ENCODE measurements at places on chromosomes 1 and 21.

- DNase-seq = peak; percentile 78
These were observed 27.8 kb upstream of the RNF187 start for GRCh38 chr1:228459091-228459993.

DNA sequence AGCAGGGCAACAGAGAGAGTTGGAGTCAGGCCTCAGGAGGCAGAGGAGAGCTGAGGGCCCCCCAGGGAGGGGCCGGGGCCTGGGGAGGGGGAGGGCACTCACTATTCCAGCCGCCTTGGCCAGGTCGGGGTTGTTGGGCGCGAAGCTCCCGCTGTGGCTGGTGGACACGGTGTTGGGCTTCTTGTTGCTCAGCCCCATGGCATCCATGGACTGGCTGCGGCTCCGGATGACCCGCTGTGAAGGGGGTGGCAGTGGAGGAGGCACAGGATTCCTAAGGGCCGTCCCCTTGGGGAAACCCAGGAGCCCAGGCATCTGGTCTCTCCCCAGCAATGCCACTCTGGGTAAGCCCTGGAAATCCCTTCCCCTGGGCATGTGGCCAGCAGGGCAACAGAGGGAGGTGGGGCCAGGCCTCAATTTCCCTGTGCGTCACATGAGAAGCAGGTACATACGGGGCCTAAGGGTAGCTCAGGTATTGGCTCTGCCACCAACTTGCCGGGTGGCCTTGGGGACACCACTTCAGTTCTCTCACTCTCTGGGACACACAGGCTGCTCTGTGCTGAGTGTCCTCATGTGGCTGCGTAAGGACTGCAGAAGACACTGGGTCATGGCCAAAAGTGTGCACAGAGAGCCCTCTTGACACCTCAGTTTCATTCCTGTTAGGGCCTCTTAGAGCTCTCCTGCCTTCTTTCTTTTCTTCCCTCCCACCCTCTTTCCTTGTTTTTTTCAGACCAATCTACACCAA is 63.0 kb downstream of the RAP1GAP start:
- DNase-seq = no peak

DNA sequence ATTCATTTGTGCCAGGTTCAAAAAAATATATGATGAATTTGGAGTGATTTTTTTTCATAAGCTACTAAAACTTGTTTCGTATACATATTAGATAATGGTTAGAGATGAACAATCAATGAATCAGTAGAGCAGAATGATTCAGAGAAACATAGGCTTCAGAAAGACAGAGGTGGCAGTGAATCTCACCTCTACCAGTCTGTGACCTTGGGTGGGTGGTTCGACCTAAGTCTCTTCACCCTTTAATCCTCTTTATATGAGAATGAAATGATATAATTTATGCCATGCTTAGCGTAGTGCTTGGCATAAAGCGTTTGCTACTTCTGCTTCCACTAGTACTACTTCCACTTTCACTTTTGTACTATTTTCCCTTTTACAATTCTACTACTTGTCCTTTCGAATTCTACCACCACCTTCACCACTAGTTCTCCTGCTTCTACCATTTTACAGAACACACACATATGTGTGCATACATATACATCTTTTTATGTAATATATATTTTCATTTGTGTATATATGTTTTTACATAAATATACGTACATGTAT is 45.1 kb downstream of the FYB2 start:
- DNase-seq = no peak

DNA sequence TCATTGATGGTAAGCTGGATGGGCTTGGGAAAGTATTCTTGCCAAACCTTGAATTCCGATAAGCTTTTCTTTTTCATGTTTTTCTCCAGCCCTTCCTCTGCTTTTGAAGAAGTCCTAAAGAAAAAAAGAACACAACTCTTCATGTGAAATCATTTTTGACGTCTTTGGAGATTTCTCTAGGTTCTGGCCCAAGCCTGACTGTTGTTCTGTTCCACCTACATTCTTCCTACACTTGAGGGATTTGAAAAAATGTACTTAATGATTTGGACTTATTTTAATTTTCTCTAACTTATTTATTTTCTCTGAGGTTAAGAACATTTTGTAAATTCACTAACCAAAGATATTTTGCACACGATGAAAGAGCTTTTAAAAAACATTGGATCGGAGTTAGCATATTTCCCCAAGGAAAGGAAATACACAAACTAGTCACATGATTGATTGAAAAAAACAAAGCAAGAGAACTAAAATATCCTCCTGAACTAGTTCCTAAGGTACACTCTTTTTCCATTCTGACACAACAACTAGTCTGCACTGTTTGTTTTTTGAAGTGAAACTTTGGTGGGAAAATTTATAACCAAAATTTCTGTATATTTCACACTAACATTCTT is 82.3 kb downstream of the LTN1 start:
- DNase-seq = no peak

GRCh38 chr1:172154551-172154950 is 265.9 kb upstream of the C1orf105 start:
- no peak for DNase-seq

- DNase-seq = no peak
These were observed 588 bp upstream of the WNT3A start for GRCh38 chr1:228006034-228006785.

- DNase-seq = no peak
These were observed 15.4 kb downstream of the AHDC1 start for GRCh38 chr1:27588256-27589232.

DNA sequence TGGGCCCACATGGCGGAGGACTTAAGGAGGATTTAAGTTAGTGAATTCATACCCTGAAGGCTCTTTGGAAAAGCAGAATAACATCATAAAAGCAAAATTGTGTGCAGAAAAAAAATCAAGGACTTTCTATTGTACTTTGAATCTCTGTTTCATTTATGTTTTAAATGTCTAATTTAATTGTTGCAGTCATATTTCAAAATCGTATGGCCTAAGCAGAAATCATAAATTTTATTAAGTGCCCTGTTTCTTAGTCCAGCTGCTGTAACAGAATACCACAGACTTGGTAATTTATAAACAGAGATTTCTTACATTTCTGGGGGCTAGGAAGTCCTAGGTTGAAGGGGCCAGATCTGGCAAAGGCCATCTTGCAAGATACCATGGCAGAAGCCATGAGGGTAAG is 555.6 kb downstream of the LTN1 start:
- no peak for DNase-seq

DNA sequence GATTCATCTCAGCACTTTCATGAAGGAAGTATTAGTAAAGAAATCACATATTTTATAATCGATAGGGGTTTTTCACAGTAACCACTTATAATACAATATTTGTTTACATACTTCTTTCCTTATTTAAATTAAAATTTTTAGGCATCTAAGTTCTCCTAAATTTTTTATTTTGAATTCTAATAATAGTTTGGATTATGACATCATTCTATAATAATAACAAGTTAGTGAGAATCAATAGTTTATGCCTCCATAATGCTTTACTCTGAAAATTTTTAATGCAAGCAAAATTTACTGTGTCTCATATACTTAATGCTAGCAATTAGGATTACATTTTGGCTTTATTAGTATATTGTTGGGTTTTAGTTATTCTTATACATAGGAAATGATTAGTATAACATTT is 252.2 kb downstream of the ZP4 start:
- DNase-seq = no peak

GRCh38 chr1:42784946-42785693 is at the start of gene TMEM269:
TSS of gene TMEM269 (plus strand) at chr1:42784991. CDS start at chr1:42789894, 4,903 bp downstream.
- peak; percentile 61 for DNase-seq

GRCh38 chr1:162663589-162664106 is 31.4 kb downstream of the DDR2 start:
- DNase-seq = no peak

- no peak for DNase-seq
These were observed 23.1 kb downstream of the RCC2 start for GRCh38 chr1:17416389-17416788.

DNA sequence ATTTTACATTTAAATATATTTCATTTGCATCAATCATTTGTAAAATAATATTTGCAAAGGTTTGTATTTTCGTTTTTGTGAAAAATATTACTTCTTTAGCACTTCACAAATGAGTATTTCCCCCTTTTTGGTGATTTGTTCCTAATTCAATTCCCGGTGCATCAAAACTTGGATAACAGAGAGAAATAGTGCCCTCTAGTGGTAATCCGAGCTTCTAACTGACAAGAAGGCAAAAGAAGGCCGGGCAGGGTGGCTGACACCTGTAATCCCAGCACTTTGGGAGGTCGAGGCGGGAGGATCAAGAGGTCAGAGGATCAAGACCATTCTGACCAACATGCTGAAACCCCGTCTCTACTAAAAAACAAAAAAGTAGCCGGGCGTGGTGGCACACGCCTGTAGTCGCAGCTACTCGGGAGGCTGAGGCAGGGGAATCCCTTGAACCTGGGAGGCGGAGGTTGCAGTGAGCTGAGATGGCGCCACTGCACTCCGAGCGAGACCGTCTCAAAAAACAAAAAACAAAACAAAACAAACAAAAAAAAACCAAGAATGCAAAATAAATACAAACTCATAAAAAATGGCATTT is 137.7 kb downstream of the COL11A1 start:
- peak; percentile 10 for DNase-seq

- DNase-seq = no peak
These were observed 8.3 kb upstream of the CFAP45 start for GRCh38 chr1:159908031-159908940.

DNA sequence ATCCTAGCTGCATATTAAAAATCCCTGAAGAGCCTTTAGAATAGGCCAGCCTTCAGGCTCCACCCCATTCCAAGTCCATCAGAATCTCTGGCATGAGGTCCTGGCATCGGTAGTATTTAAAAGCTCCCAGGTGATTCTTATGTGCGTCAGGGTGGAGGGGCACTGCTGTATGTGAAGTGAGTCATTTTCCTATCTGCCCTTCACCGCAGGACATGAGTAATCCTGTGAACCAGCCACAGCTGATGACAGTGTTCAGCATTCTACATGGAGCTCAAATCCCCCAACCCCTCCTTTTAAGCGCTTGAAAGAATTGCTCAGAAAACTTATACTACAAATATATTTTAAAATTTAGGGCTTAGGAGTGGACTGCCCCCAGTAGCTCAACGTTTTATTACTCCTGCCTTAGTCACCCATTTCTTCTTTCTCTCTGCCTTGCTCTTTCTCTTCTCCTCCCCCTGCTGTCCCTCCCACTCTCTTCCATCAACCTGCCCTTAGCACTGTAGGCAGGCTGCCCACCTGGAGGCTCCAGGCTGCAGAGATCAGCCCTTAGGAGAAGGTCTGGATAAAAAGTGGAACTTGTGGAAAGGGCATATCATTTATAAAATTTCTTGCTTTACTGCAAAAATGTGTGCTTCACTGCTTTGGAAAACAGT is 73.8 kb upstream of the ZNF281 start:
- DNase-seq = peak; percentile 78

DNA sequence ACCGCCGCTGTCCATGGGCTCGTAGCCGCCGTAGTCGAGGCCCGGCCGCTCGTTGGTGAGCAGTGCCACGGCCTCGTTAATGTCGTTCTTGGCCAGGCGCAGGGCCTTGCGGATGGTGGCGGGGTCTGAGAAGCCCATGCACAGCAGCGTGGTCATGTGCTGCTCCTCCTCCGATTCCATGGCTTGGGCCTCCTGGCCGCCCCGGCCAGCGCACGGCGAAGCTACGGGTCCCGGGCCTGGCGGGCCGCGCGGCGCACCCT is 300 bp downstream of the USP24 start:
- DNase-seq = no peak

GRCh38 chr1:35838693-35839245 is 31.0 kb downstream of the AGO4 start:
- no peak for DNase-seq

GRCh38 chr1:201562257-201562656 is 23.3 kb downstream of the NAV1 start:
- DNase-seq = no peak

GRCh38 chr1:100767176-100767890 is 47.8 kb downstream of the VCAM1 start:
- no peak for DNase-seq

GRCh38 chr1:208850442-208850841 is 606.3 kb upstream of the PLXNA2 start:
- no peak for DNase-seq

DNA sequence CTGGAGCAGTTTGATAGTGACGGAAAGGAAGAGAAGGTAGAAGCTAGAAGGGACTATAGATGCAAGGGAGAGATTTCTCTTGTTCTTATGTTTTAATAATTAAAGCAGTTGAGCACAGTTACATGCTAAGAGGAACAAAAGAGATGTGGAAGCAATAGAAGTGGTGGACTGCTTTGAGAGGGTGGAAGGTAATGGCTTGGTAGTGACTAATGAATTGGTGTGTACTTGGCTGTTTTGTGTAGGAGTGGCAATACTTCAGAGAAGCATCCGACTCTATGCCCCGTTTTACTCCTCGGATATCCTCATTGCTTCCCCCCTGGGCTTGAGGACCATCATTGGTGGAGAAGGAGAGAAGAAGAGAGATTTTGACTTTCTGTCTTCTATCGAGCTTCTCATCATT is 12.8 kb downstream of the UTP25 start:
- no peak for DNase-seq

- DNase-seq = no peak
These were observed 20.3 kb upstream of the PHTF1 start for GRCh38 chr1:113779542-113779941.

DNA sequence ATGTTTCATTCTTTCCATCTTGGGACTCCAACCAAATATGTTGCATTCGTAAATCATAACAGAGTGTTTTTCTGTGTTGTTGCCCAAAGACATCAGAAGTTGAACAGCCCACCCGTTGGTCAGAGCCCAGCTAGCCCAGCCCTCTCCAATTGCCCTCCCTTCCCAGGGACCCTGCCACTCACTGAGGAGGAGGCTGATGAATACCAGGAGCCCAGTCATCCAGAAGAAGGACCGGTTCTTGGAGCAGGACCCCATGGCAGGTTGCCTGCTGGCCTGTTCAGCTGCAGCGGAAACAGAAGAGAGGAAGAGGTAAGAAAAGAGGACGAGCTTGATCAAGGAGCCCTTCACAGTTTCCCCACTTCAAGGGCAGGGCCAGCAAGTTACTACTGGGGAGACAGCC is 172.2 kb upstream of the ETV3 start:
- DNase-seq = no peak

DNA sequence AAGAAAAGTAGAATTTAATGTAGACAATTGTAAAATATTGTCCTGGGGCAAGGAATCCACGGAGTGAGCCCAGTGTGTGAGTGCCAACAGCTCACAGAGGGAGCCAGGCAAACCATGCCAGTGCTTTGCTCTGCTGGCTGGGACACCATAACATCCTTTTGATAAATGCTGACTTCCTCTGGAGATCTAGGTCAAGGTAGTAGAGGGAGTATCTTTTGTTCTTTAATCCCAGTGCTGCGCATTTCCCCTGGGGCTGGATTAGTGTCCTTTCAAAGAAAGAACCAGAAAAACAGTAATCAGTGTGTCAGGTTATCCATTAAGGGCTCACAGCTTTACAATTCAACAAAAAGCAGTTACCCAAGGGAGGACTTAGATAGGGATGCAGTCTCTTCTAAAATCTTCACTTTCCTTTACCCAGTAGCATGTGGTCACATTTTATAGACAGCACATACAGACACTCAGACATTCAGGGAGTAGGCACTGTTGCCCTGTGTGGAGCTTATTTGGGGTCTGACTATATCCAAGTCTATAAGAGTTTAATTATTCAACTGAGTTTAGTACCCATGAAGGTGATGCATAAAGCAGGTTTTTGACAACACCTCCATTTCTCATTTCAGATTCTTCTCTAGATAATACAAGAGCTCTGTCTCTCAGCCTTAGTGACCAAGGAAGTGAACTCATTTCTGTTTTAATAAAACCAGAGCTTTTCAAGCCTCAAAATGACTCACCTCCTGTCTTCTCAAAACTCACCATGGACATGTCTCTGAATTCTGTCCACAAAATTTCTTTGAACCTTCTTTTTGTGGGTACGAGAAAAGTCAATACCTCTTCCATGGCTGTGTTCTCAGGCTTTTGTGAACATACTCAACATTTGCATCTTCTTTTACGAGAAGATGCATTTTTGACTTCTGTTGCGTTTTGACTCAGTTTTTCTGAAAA is 215.3 kb downstream of the BRINP2 start:
- DNase-seq = no peak

All from activated CD4-positive, alpha-beta T cell treated with anti-CD3 and anti-CD28 coated beads for 48 hours (primary cell).